Effector memory CD8-positive, alpha-beta T cell (primary cell): ENCODE measurements at places on chromosomes 2 and 18.

GRCh38 chr2:164992818-164993217 is 37.5 kb upstream of the SLC38A11 start:
- DNase-seq = peak; percentile 16

DNA sequence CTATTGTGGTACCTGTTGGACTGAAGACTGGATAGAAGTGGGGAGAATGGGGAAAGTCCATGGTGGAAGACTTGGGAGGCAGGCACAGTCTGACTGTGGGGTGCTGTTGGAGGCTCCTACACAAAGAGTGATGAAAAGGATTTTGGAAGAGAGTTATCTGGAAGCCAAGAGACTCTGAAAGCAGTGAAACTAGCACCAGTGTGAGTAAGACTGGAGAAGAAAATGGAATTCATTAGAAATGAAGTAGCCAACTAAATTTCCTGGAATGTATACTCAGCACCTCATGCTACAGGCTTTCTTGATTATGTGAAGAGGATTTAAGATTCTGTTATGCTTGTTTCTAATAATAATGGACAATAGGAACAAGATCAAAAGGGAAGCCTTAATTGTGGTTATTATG is 27.7 kb downstream of the ELP2 start:
- no peak for DNase-seq

DNA sequence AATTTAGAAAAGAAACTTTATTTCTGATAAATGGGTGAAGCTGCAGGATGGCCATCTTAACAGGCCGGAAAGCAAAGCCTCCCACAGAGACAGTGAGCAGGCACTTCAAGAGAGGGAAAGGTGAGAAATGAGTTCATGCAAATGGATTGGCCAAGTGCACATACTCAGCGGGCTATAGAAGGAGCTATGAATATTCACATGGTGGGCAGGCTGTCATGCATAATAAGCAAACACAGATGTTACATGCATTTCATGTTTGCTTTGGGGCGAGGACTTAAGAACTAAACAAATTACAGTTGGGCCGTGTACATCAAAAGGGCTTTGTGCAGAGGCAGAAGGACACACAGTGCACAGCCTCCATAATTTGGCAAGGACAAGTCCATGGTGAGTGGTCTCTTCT is 69.8 kb upstream of the MAL start:
- DNase-seq = no peak

DNA sequence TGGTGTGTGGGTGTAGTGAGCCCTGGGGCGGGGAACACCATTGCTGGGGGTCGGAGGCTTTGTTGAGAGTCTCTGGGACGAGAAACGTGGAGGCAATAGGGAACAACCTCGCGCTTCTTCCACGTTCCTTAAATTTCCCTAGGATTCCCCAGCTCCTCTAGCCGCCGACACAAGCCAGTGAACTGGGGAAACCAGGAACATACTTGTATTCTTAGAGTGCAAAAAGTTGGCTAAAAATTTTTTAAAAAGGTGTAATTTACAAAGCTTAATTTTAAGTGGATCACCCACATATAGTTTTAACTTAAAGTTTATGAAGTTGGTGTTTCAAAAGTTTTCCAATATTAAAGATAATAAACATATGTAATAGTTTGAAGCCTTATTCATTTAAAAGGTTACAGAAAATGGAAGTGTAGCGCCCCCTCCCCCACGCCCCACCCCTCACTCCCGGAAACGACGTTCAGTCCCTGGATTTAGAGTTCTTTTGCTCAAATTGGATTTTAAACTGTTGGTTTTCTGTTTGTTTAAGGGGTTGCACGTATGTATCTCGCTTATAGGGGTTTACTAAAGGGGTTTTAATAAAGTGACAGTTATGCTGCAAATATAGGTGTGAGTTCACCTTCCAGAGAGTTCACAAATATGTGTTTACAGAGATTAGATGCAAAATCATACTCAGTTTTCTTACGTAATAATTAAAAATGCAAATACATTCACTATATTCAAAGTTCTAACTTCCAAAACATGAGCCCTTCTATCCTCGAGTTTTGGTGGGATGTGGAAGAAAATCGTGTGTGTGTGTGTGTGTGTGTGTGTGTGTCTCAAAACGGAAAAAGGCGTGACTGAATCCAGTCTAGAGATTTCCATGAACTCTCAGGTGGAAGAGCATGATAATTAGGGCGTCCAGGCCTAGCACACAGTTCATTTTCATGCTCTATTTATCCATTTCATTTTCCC is 872 bp downstream of the DSG2 start:
- DNase-seq = no peak

DNA sequence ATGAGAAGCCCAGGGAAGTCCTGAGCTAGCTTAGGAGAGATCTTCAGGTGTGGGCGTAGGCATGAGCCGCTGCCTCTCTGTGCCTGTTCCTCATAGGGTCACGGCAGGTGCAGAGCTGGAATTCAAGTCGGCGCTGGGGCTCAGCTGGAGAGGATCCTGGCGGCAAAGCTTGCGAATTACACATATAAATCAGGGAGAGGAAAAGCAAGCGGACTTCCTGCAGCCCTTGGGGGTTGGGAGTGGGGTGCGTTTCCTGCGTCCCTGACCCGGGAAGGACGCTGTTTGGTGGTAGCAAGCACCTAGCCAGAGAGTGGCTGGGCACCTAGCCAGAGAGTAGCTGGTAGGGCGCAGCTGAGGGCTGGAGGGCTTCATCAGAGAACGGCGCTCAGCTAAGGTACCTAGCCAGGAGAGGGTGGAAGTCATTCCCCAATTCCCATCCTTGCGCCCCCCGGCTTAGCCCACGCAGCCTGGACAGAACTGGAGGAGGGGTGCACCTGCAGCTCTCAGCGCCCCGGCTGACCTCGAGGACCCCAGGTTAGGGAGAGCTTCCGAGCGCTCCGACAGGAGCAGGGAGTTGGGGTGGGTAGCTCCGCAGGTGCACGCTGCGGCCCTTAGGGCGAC is 459 bp upstream of the EFR3B start:
- DNase-seq = no peak

- DNase-seq = no peak
These were observed 17.5 kb upstream of the RANBP2 start for GRCh38 chr2:108701806-108702205.

- DNase-seq = no peak
These were observed 437.4 kb downstream of the PIK3C3 start for GRCh38 chr18:42392416-42392815.

DNA sequence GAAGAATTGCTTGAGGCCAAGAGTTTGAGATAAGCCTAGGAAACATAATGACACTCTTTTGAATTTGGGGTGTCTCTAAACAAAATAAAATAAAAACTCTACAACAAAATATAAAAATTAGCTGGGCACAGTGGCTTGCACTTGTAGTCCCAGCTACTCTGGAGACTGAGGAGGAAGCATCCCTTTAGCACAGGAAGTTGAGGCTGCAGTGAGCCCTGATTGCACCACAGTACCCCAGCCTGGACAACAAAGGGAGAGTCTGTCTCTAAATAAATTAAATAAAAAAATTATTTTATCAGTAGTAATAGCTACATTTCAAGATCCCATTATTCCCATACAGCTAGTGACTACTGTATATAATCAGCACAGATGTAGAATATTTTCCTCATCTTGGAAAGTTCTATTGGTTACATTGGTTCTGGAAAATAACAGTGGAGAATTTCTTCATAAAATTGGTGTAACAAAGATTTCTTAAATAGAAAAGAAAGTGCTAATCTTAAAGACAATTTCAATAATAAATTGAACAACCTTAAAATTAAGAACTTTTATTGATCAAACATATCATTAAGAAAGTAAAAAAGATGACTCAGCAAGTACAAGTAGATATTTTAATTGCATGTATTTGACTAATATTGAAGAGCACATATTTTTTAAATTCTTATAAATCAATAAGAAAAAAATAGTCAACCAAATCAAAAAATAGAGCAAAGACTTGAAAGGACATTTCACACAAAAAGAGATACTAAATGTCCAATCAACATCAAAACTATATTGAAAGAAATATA is 90.4 kb upstream of the KYNU start:
- DNase-seq = no peak

- no peak for DNase-seq
These were observed 44.8 kb downstream of the RRM2 start for GRCh38 chr2:10167316-10167715.

DNA sequence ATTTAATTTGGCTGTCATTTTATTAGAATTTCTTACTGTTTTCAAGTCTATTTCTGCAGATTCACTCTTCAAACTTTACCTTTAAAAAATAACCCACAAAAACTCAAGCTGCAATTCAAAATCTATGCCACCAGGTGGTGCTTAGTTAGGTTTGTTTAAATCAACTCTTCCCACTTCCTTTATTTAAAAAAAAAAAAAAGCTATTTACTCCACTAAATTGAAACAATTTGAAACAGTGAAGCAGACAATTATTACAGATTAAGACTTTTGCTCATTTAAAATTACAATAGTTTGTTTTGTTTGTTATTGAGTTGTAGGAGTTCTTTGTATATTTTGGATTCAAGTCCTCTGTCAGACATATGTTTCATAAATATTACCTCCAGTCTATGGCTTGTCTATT is 300.0 kb downstream of the PDE11A start:
- peak; percentile 10 for DNase-seq

GRCh38 chr2:49298230-49298629 is 143.9 kb upstream of the FSHR start:
- DNase-seq = no peak

- no peak for DNase-seq
These were observed 40.7 kb upstream of the TANK start for GRCh38 chr2:161119483-161119882.

GRCh38 chr2:99421469-99421868 is 68.3 kb downstream of the REV1 start:
- no peak for DNase-seq

- DNase-seq = no peak
These were observed 39.9 kb downstream of the CENPO start for GRCh38 chr2:24832931-24833701.

DNA sequence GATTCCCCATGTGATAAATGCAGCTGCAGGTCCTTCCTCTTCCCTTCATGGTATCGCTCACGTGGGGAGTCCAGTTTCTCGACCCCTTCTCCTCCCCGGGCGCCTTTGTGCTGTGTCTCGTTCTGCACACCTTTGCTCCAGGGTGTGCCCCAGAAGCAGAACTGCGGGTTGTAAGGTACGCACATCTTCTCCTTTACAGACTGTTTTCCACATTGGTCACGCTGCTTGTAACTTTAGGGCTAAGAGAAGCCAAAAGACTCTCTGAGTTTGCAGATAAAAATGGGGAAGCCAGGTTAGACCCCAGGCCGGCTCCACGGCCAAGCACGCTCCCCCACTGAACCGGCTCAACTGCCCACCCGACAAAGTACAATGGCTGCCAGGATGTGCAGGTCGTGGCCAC is 45.9 kb upstream of the TFCP2L1 start:
- DNase-seq = no peak

DNA sequence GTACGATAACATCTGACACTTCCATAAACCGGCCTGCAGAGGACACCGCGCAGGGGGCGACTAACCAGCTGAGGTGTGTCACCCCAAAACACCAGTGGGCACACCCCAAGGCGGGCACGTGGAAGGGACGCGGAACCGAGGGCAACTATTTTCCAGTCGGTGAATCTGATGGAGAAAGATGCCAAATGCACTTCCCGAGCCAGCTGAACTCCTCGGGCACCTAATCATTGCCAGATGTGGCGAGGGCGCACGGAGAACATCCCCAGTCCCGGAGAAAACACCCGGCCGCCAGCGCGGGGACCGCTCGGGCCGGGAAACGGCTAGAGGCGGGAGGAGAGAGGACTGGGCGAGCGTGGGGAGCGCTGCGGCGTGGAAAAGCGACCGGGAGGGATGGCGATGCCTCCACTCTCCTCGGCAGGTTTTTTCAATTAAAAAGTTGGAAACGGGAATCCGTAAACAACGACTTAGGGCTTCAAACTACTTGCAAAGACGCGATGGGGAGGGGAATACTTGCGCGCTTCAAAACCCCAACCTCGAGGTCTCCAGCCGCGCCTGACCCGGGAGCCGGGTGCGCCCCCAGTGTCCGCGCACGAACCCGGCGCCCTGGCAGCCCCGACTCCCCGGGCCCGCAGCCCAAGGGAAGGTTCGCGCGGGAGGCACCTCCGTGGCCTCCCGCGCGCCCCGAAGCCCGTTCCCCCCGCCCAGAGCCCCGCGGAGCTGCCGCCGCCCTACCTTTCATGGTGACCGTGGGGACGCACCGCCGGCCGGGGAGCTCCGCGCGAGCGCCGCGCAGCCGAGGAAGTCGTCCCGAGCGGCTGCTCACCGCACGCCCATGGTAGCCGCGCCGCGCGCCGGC is 497 bp downstream of the COLEC12 start:
- DNase-seq = no peak

DNA sequence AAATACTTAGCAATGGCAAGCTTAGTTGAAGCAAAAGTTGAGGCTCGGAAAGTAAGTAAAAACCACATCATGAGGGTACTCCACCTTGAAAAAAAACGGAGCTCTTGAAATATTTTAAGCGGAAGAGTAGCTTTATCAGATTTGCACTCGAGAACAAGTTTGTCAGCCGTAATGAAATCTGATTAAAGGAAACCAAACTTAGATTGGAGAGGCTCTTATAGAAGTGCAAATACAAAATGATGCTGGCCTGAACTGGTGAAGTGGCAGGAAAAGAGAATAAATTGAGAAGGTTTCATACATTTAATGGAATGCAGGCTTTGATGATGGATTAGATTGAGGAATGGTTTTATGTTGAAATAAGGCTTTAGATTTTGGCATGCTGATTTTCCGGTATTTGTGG is 484.2 kb downstream of the PID1 start:
- DNase-seq = no peak

DNA sequence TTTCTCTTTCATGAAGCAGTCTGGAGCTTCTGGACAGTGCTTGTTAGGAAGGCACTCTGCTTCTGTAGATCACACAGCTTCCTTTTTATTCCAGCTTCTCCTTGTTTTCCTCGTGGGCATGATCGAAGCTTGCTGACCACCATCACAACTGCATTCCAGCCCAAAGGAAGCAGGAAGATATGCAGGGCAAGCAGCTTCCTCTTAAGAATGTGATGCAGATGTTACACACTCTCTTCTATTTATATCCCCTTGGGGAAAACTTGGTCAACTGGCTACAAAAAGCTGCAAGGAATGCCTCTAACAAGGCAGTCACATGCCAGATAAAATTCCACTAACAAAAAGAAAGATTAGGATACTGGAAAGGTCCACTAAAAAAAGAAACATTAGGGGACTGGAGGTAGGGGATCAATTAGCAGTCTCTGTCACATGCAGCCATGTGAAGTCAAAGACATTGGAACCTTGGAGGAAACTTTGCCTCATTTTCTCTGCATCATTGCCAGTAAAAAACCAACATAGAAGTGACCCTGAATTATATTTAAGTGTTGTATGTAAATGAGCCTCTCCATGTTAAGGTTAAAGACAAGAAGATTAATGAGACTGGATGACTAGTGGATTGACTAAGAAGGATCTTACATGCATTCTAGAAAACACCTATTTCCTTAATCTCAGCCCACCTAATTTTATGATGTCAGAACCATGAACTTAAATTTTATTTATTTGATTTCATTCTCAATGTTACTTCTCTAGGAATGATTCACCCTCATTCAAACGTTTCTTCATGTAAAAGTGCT is 98.3 kb downstream of the NAB1 start:
- DNase-seq = no peak

DNA sequence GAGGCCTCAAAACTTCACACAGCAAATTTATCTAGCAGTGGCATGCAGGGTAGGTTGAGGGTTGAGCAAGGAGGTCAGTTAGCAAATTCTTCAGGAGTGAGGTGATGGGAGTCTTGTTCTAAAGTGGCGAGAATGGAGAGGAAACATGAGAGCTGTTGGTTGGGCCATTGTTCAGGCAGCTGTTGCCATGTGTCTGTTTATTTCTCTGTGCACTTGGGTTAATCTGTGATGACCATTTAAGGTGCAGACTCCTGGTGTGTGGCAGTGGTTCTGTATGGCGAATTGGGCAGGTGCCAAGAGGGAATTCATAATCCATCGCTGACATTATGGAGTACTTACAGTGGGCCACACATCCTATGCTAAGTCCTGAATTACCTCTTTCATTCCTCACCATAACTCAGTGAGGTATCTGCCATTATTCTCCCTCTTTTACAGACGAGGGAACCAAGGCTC is 30.4 kb downstream of the TMEM178A start:
- DNase-seq = no peak
